HL-60 (cell line): ENCODE measurements at places on chromosomes 1 and 21.

GRCh38 chr1:119329541-119330461, 38.8 kb upstream of the HAO2 start:
- no peak for DNase-seq

GRCh38 chr1:163866564-163866963, 544.8 kb downstream of the NUF2 start:
- DNase-seq: no peak

GRCh38 chr1:26066857-26067256, 573 bp downstream of the TRIM63 start:
- DNase-seq: no peak

DNA sequence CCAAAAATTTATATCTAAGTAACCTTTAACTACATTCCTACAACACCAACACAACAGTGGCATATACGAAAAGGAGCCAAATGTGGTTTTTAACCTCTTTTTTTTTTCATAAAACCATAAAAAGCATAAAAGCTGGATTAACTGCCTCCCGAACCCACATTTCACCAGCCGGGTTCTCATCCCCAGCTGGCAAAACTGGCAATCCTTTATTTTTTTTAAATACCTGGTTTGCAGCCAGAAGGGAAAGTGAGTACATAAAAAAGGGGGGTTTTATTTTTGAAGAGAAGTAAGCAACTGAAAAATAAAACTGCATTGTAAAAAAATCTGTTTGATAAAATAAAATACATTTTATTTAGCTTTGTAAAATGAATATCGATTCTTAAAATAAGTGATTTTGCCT, 295.4 kb downstream of the AKT3 start:
- DNase-seq: no peak

- DNase-seq: no peak
Measured at GRCh38 chr1:1202831-1203560, 3.4 kb downstream of the TNFRSF18 start.
